ENCODE measurements at places on chromosomes 4 and X.

- DNase-seq = no peak
These were observed 73.3 kb downstream of the PRPS1 start for GRCh38 chrX:107701493-107702121.

DNA sequence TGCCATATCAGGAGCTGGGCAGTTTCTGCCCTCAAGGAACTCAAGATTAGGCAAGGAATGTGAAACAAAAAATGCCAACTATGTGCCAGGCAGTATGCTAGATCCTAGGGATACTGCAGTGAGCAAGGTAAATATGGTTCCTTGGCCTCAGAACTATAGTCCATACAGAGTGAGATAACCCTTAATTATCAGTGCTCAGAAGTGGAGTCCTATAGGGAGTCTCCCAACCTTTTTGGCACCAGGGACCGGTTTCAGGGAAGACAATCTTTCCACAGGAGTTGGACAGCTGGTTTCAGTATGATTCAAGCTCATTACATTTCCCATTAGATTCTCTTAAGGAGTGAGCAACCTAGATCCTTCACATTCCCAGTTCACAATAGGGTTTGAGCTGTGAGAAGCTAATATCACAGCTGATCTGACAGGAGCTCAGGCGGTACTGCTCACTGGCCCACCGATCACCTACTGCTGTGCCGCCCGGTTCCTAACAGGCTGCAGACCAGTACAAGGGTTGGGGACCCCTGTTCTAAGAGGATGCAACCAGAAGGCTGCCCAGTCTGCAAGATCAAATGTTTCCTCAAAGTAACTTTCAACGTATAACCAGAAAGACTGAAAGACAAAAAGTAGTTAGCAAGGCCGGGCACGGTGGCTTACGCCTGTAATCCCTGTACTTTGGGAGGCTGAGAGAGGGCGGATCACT, 1.7 kb upstream of the SRP72 start:
- DNase-seq = no peak

- no peak for DNase-seq
These were observed 160.0 kb upstream of the ARX start for GRCh38 chrX:25175743-25176142.

- DNase-seq = no peak
These were observed 229.4 kb upstream of the GALNTL6 start for GRCh38 chr4:171583790-171584189.

DNA sequence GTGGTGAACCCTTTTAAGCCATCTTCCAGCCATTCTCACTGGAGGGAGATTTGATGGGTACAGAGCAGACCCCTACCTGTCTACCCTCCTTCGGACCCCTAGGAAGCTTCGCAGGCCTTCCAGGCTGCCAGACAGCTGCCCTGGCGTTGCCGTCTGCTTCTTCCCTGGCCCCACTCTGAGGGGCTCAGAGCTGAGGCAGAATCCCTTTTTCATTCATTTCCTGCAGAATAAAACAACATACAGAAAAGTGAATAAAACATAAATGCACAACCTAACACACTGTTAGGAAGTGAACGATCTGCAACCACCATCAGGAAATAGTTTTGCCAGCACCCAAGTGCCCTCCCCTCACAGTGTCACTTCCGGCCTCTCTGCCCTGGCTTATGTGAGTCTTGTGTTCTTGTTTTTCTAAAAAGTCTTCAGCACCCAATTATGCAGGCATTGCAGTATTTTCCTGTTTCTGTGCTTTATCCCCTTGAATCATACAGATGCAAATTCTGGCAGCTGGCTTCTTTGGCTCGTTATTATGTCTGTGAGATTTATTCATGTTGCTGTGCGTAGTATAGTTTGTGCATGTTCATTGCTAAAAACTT, 5.6 kb upstream of the ADD1 start:
- peak; percentile 74 for DNase-seq

DNA sequence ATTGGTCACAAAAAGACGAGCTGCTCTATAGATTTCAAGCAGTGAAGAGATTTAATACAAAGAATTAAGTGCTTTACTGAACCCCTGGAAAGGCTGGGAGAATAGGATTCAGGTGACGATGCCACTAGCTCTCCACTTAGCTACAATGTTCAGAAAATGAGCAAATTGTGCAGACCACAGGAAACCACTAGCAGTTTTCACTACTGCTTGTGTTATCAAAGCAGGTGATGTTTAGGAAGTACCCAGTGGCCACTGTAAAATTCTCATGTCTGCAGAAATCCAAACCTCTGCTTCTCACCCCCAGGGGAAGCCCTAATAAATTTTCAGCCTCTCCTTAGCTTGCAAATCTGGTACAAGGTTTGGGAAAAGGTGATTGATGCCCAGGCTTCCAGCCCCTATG, 165.1 kb downstream of the IL1RAPL1 start:
- no peak for DNase-seq

DNA sequence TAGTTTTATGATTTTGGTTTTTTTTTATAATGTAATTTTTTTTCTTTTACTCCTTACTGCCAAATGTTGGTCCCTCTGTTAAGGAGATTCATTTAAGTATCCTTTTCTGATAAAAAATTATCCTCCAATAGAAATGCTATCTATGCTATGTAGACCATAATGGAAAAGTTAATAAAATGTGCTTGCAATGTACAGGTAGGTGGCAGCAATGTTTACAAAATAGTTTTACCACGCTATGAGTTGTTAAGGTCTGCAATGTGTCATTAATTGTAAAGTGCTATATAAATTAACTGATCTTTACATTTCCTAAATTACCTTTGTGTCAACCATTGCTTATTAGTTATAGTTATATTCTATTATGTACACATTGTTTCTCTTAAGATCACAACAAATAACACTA, 3.8 kb upstream of the CENPC start:
- DNase-seq = peak; percentile 17

DNA sequence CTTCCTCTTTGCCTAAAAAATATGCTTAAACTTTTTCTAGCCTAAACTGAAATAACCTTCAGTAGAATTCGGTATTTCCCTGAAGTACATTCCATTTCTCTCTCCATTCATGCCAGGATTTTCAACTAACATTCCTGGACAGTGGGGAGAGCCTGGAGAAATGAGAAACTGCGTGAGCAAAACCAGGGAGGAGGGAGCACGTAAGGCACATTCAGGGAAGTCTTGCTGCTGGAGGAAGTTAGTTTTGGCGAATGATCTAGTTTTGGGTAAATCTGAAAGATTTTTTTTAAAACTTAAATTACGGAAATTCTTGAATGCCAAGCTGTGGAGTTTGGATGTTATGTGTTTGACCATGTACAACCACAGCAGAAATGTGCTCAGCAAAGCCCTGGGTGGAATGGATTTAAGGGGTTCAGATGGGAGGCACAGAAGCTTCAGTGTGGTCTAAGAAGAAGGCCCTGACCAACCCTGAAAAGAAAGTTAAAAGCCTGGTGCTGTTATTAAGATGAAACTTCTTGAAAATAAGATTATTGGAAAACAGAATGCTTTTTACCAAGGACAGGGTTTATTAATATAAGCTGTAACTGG, 347.8 kb downstream of the ANK2 start:
- DNase-seq = no peak

DNA sequence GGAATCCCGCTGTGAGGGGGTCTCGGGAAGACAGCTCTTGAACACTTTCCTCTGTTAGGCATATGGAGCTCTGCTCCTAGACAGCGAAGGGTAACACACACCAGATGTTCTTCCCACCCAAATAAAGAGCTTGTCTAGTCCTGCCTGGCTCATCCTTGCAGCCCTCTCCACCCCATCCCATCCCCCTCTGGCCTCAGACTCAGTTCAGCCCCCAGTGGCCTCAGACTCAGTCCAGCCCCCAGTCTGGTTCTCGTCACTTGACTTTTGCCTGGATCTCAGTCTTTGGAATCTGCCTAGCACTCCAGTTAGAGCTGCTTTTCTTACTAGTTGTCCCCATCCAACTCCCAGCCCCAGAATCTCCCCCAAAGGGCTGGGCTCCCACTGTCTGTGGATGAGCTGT, 14.9 kb downstream of the RAB33A start:
- no peak for DNase-seq

DNA sequence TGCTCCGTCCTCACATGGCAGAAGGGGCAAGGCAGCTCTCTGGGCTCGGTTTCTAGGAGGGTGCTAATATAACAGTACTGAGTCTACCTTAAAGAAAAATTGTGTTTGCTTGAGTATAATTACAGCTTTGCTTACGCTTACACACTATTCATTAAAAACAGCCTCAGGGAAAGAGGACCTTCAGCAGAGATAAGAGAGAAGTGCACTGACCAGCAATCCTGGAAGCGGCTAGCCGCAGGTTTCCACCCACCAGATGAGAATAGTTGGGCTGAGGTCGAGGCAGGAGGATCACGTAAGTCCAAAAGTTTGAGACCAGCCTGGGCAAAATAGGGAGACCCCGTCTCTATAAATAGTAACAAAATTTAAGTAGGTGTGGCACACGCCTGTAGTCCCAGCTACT, 15.2 kb upstream of the MRFAP1 start:
- DNase-seq = no peak
